ENCODE measurements at places on chromosomes 5 and 9. TPM values are rescaled to one million over a fixed set of nuclear protein-coding genes. Genes with fewer than 3 reads are reported as not detected.

RNF224 gene
- total RNA-seq, result not detected

SHOC1 gene
- total RNA-seq, result not detected

TRIM52 gene
- total RNA-seq, result 10.4 TPM

PMPCA gene
- 113 TPM for total RNA-seq

ZNF618 gene
- 0.11 TPM for total RNA-seq

TERT gene
- 11.9 TPM for total RNA-seq

GARNL3 gene
- 3.4 TPM for total RNA-seq

DNA sequence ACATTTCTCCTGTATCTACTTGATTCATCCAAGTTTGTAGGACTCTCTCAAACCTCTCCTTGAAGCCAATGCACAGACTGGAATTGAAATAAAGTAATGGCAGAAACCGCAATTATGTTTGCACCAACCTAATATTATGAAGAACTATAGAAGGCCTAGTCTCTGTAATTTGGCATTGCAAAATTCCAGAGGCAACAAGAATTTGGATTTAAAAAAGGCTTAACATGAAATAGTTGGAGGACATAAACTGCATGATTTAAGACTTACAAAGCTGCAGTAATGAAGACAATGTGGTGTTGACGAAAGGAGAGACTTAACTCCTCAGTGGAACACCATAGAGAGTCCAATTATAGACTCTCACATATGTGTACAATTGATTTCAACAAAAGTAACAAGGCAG lies 117.8 kb upstream of the MINAR2 start:
- no peak overlapping the region for H3K27ac ChIP-seq
- DNase-seq, result no peak
- no peaks in the 10 kb centered on the region for H3K4me1 ChIP-seq

GRCh38 chr9:948497-948896 lies 28.0 kb upstream of the DMRT3 start:
- no peak for DNase-seq
- H3K4me1 ChIP-seq, result no peaks in the 10 kb centered on the region
- H3K27ac ChIP-seq, result no peak overlapping the region
- peaks cover 31% of the 10 kb centered on the region for H3K27me3 ChIP-seq
- H3K36me3 ChIP-seq, result no peaks in the 10 kb centered on the region

DNA sequence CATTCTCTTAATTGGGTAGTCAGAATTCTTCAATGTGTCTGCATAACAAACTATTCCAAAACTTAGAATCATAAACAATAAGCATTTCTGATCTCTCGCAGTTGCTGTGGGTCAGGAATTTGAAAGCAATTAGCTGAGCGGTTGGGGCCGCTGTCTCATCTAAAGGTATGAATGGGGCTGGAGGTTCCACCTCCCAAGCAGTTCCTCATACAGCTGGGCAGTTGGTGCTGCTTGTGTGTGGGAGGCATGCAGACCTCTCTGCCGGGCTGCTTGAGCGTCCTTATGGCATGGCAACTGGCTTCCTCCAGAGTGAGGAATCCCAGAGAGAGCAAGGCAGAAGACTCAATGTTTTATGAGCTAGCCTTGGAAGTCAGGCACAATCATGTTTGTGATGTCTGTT lies 30.2 kb upstream of the SEMA4D start:
- peak overlapping the region; percentile 45 for H3K27ac ChIP-seq
- peaks cover 96% of the 10 kb centered on the region for H3K4me1 ChIP-seq
- DNase-seq, result no peak
- H3K4me3 ChIP-seq, result no peak overlapping the region
- H3K27me3 ChIP-seq, result no peaks in the 10 kb centered on the region

GRCh38 chr5:115842089-115842935 lies 577 bp downstream of the AP3S1 start:
- peak overlapping the region; percentile 93 for H3K4me3 ChIP-seq
- peak overlapping the region; percentile 94 for H3K27ac ChIP-seq
- peaks cover 11% of the 10 kb centered on the region for H3K36me3 ChIP-seq
- DNase-seq, result peak; percentile 43
- H3K4me1 ChIP-seq, result peaks cover 48% of the 10 kb centered on the region

GRCh38 chr9:34140853-34141252 lies 14.4 kb upstream of the DCAF12 start:
- no peak overlapping the region for H3K4me3 ChIP-seq
- peaks cover 2% of the 10 kb centered on the region for H3K4me1 ChIP-seq
- no peak for DNase-seq
- no peaks in the 10 kb centered on the region for H3K36me3 ChIP-seq
- H3K27ac ChIP-seq, result no peak overlapping the region

- no peak for DNase-seq
- H3K36me3 ChIP-seq, result no peaks in the 10 kb centered on the region
- H3K27me3 ChIP-seq, result no peaks in the 10 kb centered on the region
- H3K4me3 ChIP-seq, result no peak overlapping the region
- H3K4me1 ChIP-seq, result no peaks in the 10 kb centered on the region
Observed at GRCh38 chr5:126716861-126717260, 60.1 kb upstream of the LMNB1 start.

- H3K4me1 ChIP-seq, result no peaks in the 10 kb centered on the region
- DNase-seq, result peak; percentile 15
- H3K4me3 ChIP-seq, result no peak overlapping the region
- no peak overlapping the region for H3K27ac ChIP-seq
- no peaks in the 10 kb centered on the region for H3K27me3 ChIP-seq
- no peaks in the 10 kb centered on the region for H3K36me3 ChIP-seq
Observed at GRCh38 chr5:163079618-163080017, 357.8 kb upstream of the CCNG1 start.

DNA sequence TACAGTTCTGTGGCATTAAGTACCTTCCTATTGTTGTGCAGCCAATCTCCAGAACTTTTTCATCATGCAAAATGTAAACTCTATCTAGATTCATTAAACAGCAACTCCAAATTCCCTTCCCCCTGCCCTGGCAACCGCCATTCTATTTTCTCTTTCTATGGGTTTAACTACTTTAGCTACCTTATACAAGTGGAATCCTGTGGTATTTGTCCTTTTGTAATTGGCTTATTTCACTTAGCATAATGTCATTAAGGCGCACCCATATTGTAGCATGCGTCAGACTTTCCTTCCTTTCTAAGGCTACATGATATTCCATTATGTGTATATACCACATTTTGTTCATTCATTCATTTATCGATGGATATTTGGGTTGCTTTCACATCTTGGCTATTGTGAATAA lies 142.4 kb downstream of the CAAP1 start:
- H3K4me1 ChIP-seq, result no peaks in the 10 kb centered on the region
- peaks cover 2% of the 10 kb centered on the region for H3K27me3 ChIP-seq
- H3K4me3 ChIP-seq, result no peak overlapping the region
- no peaks in the 10 kb centered on the region for H3K36me3 ChIP-seq
- H3K27ac ChIP-seq, result no peak overlapping the region

- DNase-seq, result no peak
- H3K36me3 ChIP-seq, result no peaks in the 10 kb centered on the region
- no peaks in the 10 kb centered on the region for H3K4me1 ChIP-seq
- H3K27me3 ChIP-seq, result no peaks in the 10 kb centered on the region
Observed at GRCh38 chr9:119537138-119537537, 167.9 kb upstream of the BRINP1 start.

DNA sequence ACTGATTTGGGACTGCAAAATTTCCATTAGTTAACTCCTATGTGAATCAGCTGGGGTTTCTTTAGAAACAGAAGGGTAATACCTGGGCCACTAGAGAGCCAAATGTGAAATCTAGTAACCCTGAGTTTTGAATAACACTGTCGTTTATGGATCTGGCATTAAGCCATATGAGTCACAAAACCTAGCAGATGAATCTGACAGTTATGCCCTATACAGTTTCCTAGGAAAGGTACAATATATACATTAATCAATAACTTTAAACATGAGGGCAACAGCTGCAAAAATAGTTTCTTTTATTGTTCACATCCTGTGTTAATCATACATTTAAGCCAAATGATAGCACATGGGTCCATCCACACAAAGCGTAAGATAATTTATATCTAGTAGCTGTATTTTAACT lies 56.9 kb downstream of the PAM start:
- no peaks in the 10 kb centered on the region for H3K27me3 ChIP-seq
- H3K36me3 ChIP-seq, result peaks cover 2% of the 10 kb centered on the region
- peaks cover 22% of the 10 kb centered on the region for H3K4me1 ChIP-seq
- DNase-seq, result no peak

GRCh38 chr9:121888438-121888775 lies 204.7 kb downstream of the TTLL11 start:
- no peak overlapping the region for H3K27ac ChIP-seq
- peak; percentile 20 for DNase-seq
- no peaks in the 10 kb centered on the region for H3K27me3 ChIP-seq
- peaks cover 8% of the 10 kb centered on the region for H3K4me1 ChIP-seq
- H3K36me3 ChIP-seq, result no peaks in the 10 kb centered on the region

- H3K27ac ChIP-seq, result peak overlapping the region; percentile 99
- H3K4me3 ChIP-seq, result peak overlapping the region; percentile 98
- H3K27me3 ChIP-seq, result no peaks in the 10 kb centered on the region
- DNase-seq, result peak; percentile 73
Observed at GRCh38 chr9:20623021-20623747, 885 bp upstream of the MLLT3 start.

- DNase-seq, result no peak
- no peak overlapping the region for H3K4me3 ChIP-seq
- no peaks in the 10 kb centered on the region for H3K27me3 ChIP-seq
- H3K36me3 ChIP-seq, result no peaks in the 10 kb centered on the region
Observed at GRCh38 chr9:110950041-110950645, 88.1 kb downstream of the LPAR1 start.

GRCh38 chr5:173456751-173457171 lies 128.5 kb upstream of the STC2 start:
- H3K27ac ChIP-seq, result no peak overlapping the region
- peaks cover 2% of the 10 kb centered on the region for H3K27me3 ChIP-seq
- no peak for DNase-seq
- no peak overlapping the region for H3K4me3 ChIP-seq

DNA sequence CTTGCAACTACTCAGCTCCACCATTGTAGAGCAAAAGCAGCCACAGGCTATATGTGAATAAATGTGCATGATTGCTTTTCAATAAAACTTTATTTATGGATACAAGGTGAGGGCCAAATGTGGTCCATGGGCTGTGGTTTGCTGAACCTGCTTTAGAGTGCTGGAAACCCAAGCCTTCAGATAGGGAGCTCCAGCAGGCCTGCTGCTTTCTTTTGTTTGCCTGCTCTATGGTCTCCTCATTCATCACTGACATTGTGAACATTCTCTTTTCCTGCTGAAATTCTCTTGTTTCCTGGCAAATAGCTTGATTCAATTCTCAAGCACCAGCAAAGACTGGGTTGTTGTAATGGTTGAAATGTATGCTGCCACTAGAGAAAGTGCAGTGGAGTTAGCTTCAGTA lies 26.0 kb downstream of the EGFLAM start:
- no peak overlapping the region for H3K27ac ChIP-seq
- H3K4me3 ChIP-seq, result no peak overlapping the region
- no peak for DNase-seq
- peaks cover 2% of the 10 kb centered on the region for H3K27me3 ChIP-seq

DNA sequence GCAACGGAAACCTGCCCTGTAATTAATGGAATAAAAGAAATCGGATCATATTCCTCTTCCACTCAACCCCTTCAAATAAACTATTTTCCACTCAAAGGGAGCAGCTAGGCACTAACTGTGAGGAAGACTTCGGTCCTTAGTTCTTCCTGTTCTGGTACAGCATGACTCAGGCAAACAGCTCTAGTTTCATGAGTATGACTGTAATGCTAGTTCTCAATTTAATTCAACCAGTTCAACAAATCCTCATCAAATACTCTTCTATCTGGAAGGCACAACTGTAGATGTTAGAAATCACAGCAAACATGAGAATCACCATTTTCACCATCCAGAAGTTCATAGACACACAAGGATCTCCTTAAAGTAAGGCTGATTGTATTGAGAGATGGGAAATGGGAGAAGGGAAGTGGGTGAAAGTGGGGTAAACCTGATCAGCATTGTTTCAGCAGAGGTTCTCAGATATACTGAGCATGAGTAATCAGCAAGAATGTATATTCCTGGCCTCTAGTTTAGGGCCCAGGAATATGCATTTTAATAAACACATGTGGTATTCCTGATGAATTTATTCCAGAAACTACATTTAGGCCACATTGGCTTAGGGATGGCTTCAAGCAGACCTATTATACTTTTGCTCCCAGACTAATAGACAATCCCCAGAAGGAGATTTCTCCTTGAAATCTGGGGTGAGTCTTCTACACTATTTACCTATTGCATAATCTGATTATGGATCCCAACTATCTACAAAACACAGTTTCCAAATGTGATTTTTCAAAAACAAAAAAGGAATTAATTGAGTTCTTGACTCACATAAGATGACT lies 141.1 kb upstream of the SLC12A2 start:
- no peak overlapping the region for H3K4me3 ChIP-seq
- no peak for DNase-seq
- H3K36me3 ChIP-seq, result no peaks in the 10 kb centered on the region
- peak overlapping the region; percentile 5 for H3K27ac ChIP-seq
- H3K27me3 ChIP-seq, result no peaks in the 10 kb centered on the region

GRCh38 chr5:140568443-140569063 lies 3.9 kb downstream of the SLC35A4 start:
- DNase-seq, result no peak
- H3K4me1 ChIP-seq, result peaks cover 50% of the 10 kb centered on the region

GRCh38 chr5:152532714-152533113 lies 127.6 kb upstream of the NMUR2 start:
- H3K4me3 ChIP-seq, result no peak overlapping the region
- no peaks in the 10 kb centered on the region for H3K36me3 ChIP-seq
- no peak overlapping the region for H3K27ac ChIP-seq
- no peak for DNase-seq

DNA sequence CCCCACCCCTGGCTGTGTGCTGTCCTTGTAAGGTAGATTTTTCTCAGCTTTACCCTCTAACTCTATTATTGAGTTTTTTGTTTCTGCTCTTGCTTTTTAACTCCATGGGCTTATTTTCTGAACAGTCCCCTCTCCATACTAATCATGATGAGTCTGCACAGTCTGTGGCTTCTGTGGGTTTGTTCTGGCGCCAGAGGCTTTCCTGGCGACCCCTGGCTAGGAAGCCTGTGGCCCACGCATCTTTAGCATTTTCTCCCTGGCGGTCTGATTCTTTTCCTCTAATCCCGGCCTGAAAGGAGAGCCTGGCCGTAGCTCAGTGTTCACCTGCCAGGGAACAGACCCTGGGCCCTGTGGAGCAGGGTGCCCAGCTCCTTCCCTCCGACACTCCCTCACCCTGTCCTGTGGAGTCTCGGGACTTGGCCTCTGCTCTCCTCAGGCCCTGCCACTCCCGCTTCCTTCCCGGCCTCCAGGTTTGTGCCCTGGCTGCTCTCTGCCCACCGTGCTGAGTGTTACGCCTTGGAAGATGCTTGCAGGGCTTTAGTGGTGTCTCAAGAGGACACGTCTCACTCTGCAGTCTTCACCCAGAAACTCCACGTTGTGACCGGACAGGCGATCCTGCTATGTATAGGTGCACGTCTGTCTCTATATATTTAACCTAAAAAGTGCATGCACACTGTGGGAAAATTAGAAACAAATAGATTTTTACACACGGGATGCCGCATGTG lies 31.7 kb upstream of the LRRC14B start:
- H3K36me3 ChIP-seq, result no peaks in the 10 kb centered on the region
- H3K27me3 ChIP-seq, result peaks cover 4% of the 10 kb centered on the region
- H3K4me1 ChIP-seq, result no peaks in the 10 kb centered on the region
- H3K4me3 ChIP-seq, result no peak overlapping the region
- no peak overlapping the region for H3K27ac ChIP-seq
